NCI-H446 (cell line): ENCODE measurements at places on chromosomes 1 and 21.

DNA sequence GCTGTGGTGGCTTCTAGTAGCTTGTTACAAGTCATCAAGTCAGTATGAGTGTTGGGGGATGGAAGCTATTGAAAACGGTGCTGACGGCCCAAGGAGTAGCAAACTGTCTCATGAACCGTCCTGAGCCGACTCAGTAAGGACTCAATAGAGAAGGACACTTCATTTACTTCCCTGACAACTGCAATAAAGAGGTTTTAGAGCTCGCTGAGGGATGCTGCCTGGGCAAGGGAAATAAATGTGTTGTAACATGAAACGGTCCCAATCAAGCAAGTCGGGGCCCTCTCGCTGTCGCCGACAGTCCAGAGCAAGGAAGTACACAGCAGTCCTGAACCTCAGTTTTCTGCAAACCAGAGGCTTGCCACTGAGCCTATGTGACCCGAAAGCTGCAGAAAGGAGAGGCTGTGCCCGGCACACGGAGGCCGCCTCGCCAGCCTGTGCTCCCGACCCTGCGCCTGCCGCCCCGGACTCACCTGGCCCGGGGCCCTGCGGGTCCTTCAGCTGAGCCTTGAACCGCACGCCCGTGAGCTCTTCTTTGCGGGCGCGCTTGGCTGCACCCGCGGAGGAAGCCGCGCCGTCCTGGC, 423 bp downstream of the URB1 start:
- DNase-seq = peak; percentile 26

GRCh38 chr1:230314142-230314470, 112.0 kb downstream of the PGBD5 start:
- DNase-seq = no peak

DNA sequence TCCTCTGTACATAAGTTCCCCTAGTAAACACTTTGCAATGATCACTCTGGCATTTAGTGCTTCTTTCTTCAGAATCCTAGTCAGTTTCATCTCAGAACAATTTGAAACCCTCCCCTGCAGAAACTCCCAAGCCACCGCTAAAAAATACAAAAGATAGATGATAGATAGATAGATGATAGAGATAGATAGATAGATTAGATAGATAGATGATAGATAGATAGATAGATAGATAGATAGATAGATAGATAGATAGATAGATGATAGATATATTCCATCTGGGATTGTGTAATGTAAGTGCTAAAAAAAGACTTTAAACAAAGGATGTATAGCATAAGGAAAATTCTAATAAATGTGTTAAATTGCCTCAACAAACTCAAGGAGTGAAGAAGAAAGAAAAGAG, 212.6 kb upstream of the POGK start:
- DNase-seq = no peak

DNA sequence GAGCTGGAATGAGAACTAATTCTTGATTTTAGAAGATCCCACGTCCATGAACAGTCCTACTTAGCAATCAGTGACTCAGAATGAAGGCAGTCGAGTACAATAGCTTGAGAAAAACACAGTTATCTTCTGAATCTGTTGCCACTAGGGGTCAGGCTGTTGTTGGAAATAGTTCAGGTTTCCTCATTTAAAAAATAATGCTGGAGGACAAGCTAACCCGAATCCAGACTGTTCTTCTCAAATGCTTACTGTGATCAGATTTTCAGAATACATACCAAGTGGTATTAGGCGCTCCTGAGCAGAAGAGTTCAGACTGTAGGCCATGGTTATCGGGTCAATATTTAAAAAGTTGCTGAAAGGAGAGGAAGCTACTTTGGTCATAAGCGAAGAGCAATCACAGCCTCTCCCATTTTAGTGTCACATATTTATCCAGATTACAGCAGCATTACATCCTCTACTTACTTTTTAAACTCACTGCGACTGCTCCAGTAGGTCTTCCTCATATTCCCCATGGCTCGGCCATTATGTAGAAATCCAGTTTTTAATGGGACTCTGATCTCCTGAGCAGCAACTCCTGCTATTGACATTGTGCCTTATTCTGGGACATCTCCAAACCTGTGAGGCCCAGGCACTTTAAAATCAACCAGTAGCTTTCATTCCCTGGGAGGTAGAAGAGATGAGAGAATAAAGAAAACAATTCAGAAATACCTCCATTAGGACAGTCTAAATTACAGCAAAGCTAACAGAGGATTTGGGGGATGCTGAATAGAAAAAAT, 10.9 kb downstream of the ERRFI1 start:
- peak; percentile 74 for DNase-seq

- no peak for DNase-seq
Measured at GRCh38 chr1:9207086-9207485, 27.5 kb upstream of the H6PD start.

DNA sequence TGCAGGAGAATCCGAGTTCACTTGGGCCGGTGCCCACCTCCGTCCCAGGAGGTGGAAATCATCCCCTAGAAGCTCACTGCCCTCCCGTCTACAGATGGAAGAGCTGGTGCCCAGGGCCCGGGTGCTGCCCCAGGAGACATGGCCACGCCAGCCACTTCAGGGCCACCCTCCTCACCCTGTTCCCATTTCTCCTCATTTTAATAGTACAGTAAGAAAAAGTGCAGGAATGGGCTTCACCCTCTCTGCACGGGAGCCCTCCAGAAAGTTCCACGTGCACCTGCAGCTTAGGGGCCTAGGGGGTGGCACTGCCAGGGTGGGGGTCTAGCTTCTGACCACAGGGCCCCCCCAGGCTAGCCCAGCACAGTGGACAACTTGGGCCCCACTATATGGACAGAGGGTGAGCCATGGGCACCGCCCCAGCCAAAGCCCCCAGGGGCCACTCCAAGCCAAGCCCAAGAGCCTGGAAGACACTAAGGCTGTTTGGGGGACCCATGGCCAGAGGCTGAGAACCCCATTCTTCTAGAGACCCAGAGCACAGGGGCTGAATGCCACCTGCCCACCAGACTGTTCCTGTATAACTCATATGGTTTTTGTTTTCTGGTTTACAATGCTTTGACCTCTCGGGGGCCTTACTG, 3.4 kb upstream of the FTCD start:
- no peak for DNase-seq

DNA sequence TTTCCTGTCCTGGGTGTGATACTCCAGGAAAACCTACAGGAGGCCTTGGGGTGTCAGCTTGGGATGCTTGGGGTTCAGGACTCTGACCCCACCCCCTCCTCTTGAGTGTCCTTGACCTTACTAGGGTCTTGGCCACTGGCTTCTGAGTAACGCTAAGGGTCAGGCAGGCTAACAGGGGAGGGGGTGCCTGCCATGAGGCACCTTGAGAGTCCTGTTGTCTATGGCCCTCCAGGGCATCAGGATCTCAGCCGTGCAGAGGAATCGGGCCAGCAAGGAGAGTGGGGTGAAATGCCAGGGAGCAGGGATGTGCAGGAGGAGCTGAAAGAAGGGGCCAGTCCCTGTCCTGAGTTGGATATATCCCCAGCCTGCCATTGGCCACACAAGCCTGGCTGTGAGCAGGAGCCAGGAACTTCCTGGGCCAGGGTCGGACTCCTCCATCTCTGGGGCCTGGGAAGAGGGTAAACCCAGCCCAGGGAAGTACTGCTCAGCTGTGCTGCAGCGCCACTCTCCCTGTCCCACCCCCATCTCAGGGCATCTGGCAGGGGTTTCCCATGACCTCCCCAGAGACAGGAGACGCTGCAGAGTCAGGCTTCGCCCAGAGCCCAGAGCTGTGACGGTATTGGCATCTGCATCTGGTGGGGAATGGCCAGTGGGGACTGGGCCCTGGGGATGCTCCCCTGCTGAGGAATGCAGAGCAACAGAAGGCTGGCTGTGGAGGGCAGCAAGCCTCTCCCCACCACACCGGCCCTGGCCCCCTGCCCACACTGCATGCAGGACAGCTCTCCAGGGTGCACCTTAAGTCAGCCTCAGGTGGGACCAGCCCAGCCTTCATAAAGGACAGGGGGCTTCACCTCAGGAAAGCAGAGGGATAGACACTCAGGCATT, 6.3 kb downstream of the KIF21B start:
- DNase-seq = peak; percentile 25

DNA sequence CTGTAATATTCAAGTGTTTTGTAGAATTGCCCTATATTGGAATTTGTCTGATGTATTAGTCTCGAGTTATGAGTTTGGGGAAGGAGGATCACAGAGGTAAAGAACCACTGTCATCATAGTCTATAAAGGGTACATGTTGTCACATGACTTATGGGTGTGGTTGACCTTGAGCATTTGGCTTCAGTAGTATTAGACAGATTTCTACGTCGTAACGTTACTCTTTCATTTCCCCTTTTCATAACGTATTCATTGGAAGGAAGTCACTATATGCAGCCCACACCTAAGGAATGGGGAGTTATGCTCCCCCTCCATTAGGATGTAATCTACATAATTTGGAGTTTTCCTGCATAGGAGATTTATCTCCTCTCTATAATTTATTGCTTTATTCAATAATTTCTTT, 110.1 kb upstream of the VAV3 start:
- DNase-seq = no peak

DNA sequence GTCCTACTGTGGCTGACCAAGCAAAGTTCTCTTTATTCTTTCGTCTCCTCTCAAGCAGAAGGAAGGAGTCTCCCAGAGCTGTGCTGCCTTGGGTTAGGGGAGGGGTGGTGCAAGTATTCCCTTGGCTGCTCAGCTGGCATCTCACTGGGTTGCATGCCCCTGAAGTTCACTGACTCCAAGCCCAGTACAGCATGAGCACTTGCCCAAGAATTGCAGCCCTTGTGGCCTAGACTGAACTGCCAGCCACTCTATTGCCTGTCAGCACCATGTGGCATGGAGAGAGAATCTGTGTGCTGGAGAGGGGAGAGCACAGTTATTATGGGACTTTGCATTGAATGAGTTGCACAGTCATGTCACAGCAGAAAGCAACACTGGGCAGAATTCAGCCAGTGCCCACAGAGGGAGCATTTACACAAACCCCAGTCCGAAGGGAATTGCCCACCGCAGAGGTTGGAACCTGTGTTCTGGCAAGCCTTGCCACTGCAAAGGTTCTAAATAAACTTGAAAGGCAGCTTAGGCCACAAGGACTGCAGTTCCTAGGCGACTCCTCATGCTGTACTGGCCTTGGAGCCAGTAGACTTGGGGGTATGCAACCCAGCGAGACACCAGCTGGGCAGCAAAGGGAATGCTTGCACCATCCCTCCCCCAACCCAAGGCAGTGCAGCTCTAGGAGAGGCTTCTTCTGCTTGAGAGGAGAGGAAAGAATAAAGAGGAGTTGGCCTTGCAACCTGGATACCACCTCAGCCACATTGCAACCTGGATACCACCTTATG, 28.8 kb downstream of the DR1 start:
- no peak for DNase-seq

- DNase-seq = no peak
Measured at GRCh38 chr21:45447821-45448220, 42.9 kb downstream of the COL18A1 start.

DNA sequence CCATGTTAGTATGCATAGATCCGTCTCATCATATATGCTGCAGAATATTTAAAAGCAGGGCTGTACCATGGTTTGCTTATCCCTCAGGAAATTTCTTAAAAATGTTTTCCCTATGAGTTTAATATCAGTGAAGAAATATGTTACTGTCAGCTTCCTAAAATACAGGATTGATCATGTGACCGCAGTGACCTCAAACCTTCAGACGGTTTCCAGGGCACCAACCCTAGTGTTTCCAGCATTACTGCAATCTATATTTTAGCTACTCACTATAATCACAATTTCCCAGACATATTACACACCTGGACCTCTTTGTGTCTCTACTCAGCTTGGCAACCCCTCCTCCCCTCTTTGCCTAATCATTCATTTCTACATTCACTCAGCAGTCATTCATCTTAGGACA, 7.7 kb upstream of the SDHB start:
- DNase-seq = no peak

GRCh38 chr1:148308832-148309458, 156.9 kb upstream of the NBPF11 start:
- DNase-seq = no peak

- no peak for DNase-seq
Measured at GRCh38 chr1:27527890-27528817, 38.2 kb upstream of the WASF2 start.

DNA sequence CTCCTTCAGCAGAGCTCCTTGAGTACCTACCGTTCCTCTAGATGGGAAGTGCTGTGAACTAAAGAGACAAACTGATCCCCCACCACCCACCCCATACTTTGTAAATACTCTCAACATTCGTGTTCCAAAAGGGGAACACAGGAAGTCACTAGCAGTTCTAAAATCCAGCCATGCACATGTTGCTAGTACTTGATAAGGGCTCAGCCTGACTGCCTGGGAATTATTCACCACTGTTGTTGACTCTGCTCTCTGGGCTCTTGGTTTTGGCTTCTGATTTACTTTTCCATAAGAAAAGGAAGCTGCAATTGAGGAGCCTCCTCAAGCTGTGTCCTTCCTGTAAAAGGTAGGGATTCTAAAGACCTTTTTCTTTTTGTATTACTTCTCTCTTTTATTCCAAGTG, 67.5 kb downstream of the IVNS1ABP start:
- no peak for DNase-seq

- no peak for DNase-seq
Measured at GRCh38 chr1:208475951-208476845, 232.0 kb upstream of the PLXNA2 start.

DNA sequence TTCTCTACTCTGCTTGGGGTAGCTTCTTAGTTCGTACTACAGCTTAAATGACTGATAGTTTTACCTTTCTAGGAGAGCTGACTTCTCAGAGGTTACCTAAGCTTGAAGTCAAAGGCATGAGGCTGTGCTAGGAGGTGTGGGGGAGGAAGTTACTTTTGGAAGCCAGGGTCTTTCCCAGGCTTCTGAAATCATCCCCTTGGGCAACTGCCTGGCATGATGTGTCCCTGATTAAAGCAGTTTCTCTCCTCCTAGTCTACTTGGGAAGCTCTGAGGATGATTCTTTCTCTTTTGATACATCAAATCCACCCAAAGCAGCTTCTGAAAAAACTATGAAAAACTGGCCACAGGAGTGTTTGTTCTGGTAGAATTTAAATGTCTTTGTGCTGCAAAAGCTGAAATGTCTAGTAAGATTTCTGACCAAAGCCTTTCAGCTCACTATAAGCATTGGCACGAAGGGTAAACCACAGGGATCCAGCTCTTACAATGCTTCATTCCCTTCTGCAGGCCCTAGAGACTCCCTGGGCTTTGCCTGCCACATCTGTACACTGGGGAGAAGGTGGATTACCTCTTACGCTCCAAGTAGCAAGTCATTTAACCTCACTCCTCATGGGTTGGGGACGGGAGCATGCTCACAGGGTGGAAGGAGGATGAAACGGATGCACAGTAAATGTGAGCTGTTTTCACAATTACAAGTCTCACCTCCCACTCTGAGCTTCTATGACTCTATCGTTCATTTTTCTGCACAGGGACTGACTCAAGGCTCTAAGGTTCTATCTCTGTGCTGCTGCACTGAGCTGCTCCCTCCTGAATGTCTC, 59.6 kb downstream of the RUNX1 start:
- DNase-seq = no peak
